ENCODE measurements at places on chromosomes 16 and 17.

DNA sequence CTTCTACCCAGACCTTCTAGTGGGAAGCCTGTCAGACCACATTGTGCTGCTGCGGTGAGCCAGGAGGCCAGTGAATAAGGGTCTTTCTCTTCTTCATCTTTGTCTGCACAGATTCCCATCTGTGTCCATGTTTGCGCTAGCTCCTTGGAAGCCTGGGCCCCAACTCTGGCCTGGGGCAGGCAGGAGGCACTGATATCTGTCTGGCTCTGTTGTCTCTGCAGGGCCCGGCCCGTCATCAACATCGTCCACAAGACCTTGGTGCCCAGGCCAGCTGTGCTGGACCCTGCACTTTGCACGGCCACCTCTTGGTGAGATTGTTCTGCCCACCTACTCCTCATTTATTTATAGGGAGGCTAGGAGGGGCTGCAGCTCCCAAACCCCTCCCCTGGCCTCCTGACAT is 18.3 kb downstream of the ITGA3 start:
- DNase-seq: no peak

DNA sequence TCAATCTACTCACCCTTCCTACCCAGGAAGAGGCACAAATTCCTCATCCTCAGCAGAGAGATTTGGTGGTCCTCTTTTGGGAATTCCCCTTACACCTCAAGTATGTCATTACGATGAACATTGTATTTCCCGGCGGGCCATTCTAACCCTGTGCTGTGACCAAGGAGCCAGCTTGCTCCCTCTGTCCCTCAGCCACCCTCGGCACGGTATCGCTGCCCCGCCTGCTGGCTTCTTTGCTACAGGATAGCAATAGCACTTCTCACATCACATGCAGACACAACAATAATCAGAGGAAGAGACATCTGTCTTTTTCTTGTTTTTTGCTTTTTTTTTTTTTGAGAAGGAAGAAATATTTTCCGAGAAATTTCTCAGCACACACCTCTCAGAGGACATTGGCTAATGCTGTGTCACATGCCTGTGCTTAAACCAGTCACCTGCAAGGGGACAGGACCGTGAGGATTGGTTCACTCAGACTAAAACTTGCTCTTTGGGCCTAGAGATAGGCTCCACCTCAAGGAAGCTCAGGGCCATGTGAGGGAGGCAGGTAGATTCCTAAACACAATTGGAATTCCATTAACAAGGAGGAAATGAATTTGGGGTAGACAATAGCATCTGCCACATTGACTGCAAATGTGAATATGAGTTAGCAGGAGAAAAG is 41.2 kb downstream of the TMC5 start:
- no peak for DNase-seq

DNA sequence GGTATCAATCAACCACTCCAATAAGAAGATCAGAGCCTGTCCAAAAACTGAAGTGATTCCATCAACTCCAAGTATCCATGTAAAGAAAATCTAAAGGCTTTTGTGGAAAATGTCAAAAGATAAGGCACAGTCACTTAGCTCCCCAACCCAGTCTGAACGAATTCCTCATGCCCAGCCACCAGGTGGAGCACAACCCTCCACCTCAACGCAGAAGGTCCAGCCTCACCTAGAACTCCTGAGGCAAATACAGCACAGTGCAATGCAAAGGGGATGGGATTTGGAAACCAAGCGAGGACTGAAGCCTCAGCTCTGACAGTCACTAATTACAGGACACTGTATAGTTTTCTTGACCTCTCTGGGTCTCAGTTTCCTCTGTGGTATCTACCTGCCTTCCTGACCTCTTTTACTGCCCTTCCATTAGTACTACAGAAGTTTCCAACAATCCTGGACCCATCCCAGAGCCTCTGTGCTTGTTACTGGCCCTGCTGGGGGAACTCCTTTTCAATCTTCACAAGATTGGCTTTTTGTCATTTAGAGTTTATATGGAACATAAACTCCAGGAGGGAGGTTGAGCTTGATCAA is 2.0 kb downstream of the NCBP3 start:
- DNase-seq: no peak

- no peak for DNase-seq
Measured at GRCh38 chr17:48625495-48626244, 488 bp downstream of the HOXB9 start.

- no peak for DNase-seq
Measured at GRCh38 chr17:58615768-58616659, 75.8 kb downstream of the TEX14 start.

- no peak for DNase-seq
Measured at GRCh38 chr16:80113873-80114574, 426.8 kb upstream of the DYNLRB2 start.

- no peak for DNase-seq
Measured at GRCh38 chr17:17872547-17873345, 36.0 kb upstream of the SREBF1 start.

- no peak for DNase-seq
Measured at GRCh38 chr17:51995797-51996403, 162.6 kb downstream of the CA10 start.

GRCh38 chr17:10337976-10338375 is 34.8 kb downstream of the MYH13 start:
- no peak for DNase-seq

GRCh38 chr17:74475189-74475588 is 8.8 kb downstream of the CD300A start:
- DNase-seq: no peak

- no peak for DNase-seq
Measured at GRCh38 chr17:74147056-74147835, 56.2 kb upstream of the RPL38 start.

DNA sequence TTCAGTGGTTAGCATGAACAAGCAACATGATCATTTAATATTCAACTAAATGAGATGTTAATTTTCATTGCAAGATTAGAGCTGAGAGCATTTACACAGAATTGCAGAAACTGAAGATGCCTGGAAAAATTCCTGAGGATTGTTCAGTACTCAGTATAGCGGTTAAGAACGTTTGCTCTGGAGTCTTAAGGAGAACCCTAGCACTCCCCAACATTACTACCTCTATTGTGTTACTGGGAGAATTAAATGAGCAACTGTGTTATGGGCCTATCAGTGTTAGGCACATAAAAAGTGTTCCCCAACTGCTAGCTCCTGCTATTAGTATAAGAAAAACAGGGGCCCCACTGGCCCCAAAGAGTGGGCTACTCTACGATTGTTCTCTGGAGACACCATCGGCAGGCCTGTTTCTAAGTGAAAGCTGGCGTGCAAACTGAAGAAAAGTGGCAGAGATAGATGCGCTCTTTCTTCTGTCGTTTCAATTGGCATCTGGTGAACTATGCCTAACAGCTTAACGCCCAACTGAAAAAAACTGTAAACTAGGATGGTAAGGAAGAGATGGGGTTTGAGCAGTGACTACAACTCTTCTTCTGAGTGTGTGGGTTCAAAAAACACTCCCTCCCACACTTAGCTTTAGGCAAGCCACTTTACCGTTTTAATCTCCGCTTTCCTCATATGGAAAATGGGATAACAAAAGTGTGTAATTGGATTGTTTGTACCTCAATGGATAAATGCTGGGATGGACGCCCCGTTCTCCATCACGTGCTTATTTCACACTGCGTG is 1.3 kb downstream of the CDR2 start:
- no peak for DNase-seq

DNA sequence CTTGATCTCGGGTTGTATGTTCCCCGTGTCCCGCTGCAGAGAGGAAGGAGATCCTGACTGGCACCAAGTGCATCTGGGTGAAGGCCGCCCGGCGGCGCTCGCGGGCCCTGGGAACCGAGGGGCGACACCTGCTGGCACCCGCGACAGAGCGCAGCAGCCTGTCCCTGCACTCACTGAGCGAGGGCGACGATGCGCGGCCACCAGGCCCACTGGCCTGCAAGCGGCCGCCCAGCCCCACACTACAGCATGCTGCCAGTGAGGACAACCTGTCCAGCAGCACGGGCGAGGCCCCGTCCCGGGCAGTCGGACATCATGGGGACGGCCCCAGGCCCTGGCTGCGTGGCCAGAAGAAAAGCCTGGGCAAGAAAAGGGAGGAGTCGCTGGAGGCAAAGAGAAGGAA is 7.5 kb downstream of the BTBD17 start:
- no peak for DNase-seq

GRCh38 chr16:58419241-58419990 is 27.1 kb downstream of the GINS3 start:
- no peak for DNase-seq

Measured in C1 segment of cervical spinal cord (tissue), 14 donors.